ENCODE measurements at places on chromosomes 7 and 10. TPM values are rescaled to one million over a fixed set of nuclear protein-coding genes. Genes with fewer than 3 reads are reported as not detected.

Gene GNG11
- total RNA-seq: 30.9 TPM

Gene OR9A2
- total RNA-seq: not detected

Gene ADARB2
- total RNA-seq: not detected

Gene ENTPD1
- not detected for total RNA-seq

Gene EMX2
- not detected for total RNA-seq

Gene SLIT1
- not detected for total RNA-seq

Gene ASZ1
- total RNA-seq: not detected

GRCh38 chr7:36606153-36606975, 117.9 kb downstream of the AOAH start:
- no peak overlapping the region for H3K27ac ChIP-seq
- no peak for DNase-seq
- no peaks in the 10 kb centered on the region for H3K36me3 ChIP-seq
- H3K4me3 ChIP-seq: no peak overlapping the region
- H3K27me3 ChIP-seq: peaks cover 4% of the 10 kb centered on the region

GRCh38 chr10:88525371-88526069, 57.6 kb downstream of the RNLS start:
- peaks cover 3% of the 10 kb centered on the region for H3K27me3 ChIP-seq
- peaks cover 33% of the 10 kb centered on the region for H3K4me1 ChIP-seq
- H3K36me3 ChIP-seq: no peaks in the 10 kb centered on the region
- peak; percentile 57 for DNase-seq

DNA sequence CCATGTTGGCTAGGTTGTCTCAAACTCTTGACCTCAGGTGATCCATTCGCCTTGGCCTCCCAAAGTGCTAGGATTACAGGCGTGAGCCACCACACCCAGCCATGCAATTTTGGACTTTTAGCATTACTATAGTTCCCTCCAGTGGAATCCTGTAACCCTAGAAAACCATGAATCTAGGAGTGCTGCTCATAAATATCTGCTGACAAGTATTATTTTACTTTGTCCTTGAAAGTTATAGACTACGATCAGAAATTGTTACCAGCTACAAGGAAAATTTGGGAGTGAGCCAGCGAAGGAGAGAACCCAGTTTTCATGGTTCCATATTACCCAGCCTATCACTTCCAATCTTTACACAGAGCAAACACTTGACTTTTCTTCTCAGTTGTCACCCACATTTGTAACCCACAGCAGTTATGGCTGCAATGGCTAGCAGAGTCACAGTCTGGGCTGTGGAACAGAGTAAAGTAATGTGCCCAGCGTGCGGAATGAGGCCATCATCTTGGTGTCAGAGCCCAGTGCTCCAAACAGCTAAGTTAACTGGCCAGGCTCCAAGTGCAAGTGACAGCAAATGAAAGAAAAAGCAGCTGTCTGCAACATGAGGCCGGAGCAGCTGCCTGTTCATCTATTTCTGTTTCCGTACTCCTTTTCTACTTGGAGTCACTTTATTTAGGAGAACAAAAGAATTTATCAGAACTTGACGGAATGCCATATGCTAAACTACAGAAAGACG, 29.9 kb downstream of the ZC3HC1 start:
- H3K27ac ChIP-seq: no peak overlapping the region
- no peak overlapping the region for H3K4me3 ChIP-seq
- H3K4me1 ChIP-seq: peaks cover 15% of the 10 kb centered on the region
- no peaks in the 10 kb centered on the region for H3K27me3 ChIP-seq
- DNase-seq: no peak
- H3K36me3 ChIP-seq: peaks cover 34% of the 10 kb centered on the region

GRCh38 chr10:44047361-44047760, 337.5 kb downstream of the CXCL12 start:
- no peaks in the 10 kb centered on the region for H3K36me3 ChIP-seq
- no peak overlapping the region for H3K27ac ChIP-seq
- H3K4me1 ChIP-seq: peaks cover 67% of the 10 kb centered on the region
- peaks cover 2% of the 10 kb centered on the region for H3K27me3 ChIP-seq

DNA sequence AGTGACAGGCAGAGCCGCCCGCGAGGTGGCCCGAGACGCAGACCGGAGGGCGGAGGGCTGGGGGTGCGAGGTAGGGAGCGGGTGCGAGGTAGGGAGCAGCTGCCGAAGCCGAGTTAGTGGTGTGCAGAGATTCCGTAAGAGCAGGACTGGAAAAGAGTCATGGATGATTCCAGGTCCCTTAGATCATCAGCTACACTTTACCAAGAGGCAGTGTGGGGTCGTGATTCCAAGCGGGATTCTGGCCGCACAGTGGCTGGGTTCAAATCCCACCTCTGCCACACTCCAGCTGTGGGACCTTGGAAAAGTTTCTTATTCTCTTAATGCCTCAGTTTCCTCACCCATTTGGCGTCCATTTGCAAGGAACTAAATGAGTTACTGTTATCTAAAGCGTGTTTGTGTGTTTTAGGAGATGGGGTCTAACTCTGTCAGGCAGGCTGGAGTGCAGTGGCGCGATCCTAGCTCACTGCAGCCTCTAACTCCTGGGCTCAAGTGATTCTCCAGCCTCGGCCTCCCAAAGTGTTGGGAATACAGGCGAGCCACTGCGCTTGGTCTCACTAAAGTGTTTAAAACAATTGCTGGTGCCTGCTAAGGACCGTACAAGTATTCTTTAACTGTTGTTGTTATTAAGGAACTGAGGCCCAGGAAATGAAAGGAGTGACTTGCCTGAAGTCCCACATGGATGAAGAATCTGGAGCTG, 1.1 kb downstream of the NDUFB2 start:
- H3K27me3 ChIP-seq: peaks cover 4% of the 10 kb centered on the region
- H3K4me1 ChIP-seq: peaks cover 36% of the 10 kb centered on the region
- H3K27ac ChIP-seq: peak overlapping the region; percentile 98
- H3K4me3 ChIP-seq: peak overlapping the region; percentile 97
- DNase-seq: no peak

DNA sequence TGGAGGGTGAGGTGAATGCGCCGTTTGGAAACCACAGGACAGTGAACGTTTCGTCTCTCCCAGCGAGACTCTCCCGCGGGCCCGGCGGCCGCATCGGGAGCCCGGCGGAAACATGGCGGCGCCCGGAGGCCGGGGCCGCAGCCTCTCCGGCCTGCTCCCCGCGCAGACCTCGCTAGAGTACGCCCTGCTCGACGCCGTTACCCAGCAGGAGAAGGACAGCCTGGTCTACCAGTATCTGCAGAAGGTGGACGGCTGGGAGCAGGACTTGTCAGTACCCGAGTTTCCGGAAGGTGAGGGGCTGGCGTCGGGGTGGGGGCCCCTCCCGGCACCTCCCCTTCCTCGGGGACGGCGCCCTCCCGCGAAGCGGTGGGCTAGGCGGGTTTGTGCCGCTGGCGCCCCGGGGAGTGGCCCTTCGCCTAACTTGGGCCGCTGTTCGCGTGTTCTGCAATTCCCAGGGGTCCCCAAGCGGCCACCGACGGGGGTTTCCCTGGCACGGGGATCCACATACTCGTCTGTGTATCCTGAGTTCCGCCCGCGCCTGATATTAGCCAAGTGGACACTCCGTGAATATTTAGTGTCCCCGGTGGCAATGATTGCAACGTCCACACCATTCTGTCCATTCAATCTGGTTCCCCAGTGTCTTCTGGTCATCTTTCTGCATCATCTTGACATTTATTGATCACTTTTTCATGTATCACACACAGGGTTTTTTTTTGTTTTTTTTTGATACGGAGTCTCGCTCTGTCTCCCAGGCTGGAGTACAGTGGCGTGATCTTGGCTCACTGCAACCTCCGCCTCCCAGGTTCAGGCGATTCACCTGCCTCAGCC, 514 bp downstream of the NHLRC2 start:
- H3K4me3 ChIP-seq: peak overlapping the region; percentile 91
- peaks cover 8% of the 10 kb centered on the region for H3K36me3 ChIP-seq
- H3K27me3 ChIP-seq: peaks cover 4% of the 10 kb centered on the region
- peaks cover 50% of the 10 kb centered on the region for H3K4me1 ChIP-seq
- peak overlapping the region; percentile 97 for H3K27ac ChIP-seq
- peak; percentile 18 for DNase-seq

DNA sequence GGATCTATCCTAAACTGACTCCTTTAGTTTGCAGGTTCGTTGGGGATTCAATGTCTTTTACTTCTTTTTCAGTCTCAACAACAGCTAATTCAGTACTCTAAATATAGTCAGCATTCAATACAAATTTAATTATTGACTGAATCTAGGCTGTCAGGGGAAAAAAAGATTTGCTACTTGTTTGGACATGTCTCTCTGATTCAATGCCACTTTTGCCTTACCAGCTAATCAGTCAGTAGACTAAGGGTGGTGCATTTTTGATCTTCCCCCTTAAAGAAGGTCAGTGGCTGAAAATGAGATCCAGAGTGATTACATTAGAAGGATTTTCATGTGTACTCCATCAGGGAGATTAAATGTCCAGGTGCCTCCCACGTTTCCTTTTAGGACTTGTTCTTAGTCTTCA, 145.1 kb downstream of the C1GALT1 start:
- H3K36me3 ChIP-seq: no peaks in the 10 kb centered on the region
- no peaks in the 10 kb centered on the region for H3K27me3 ChIP-seq
- H3K4me1 ChIP-seq: no peaks in the 10 kb centered on the region
- no peak for DNase-seq
- H3K27ac ChIP-seq: no peak overlapping the region
- H3K4me3 ChIP-seq: no peak overlapping the region

DNA sequence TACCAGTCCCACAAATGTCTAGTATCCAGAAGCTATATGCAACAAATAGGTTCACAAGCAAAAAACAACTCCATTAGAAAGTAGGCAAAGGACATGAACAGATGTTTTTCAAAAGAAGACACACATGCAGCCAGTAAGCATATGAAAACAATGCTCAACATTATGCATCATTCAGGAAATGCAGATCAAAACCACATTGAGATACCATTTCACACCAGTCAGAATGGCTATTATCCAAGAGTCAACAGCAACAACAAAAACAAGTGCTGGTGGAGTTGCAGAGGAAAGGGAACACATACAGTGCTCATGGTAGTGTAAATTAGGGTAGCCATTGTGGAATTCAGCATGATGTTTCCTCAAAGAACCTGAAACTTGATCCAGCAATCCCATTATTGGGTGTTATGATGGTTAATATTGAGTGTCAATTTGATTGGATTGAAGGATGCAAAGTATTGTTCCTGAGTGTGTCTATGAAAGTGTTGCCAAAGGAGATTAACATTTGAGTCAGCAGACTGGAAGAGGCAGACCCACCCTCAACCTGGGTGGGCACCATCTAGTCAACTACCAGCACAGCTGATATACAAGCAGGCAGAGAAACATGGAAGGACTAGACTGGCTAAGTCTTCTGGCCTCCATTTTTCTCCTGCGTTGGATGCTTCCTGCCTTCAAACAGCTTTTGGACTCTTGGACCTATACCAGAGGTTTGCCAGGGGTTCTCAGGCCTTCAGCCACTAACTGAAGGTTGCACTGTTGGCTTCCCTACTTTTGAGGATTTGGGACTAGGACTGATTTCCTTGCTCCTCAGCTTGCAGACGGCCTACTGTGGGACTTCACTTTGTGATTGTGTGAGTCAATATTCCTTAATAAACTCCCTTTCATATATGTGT, 218.4 kb upstream of the SEMA3D start:
- no peaks in the 10 kb centered on the region for H3K27me3 ChIP-seq
- H3K4me1 ChIP-seq: no peaks in the 10 kb centered on the region
- H3K36me3 ChIP-seq: no peaks in the 10 kb centered on the region
- no peak overlapping the region for H3K27ac ChIP-seq
- no peak overlapping the region for H3K4me3 ChIP-seq

- no peak for DNase-seq
- no peak overlapping the region for H3K27ac ChIP-seq
- H3K27me3 ChIP-seq: no peaks in the 10 kb centered on the region
- H3K4me3 ChIP-seq: no peak overlapping the region
- H3K36me3 ChIP-seq: peaks cover 5% of the 10 kb centered on the region
These were observed 11.5 kb downstream of the MPLKIP start for GRCh38 chr7:40122940-40123254.

GRCh38 chr7:336810-337566, 47.0 kb downstream of the FOXL3 start:
- no peak overlapping the region for H3K4me3 ChIP-seq
- H3K27ac ChIP-seq: no peak overlapping the region
- peaks cover 8% of the 10 kb centered on the region for H3K36me3 ChIP-seq

DNA sequence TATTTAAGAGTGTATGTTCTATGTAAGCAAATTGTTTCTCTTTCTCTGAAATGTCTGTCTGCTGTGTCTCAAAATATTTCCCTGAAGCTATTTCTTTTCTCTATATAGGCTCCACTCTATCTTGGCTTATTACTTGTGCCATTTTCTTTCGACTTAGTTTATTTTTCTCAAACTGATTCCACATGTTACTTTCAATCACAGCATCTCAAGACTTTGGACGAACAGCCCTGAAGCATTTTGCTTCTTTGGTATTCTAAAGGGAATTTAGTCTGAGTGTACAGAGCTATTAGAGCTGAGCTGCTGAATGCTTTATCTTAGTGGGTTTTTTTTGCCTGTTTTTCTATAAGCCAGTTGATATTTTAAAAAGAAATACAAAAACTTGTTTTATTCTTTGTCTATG, 95.7 kb downstream of the PLXDC2 start:
- no peak for DNase-seq
- no peak overlapping the region for H3K4me3 ChIP-seq
- H3K27me3 ChIP-seq: no peaks in the 10 kb centered on the region
- no peaks in the 10 kb centered on the region for H3K36me3 ChIP-seq
- no peak overlapping the region for H3K27ac ChIP-seq
- no peaks in the 10 kb centered on the region for H3K4me1 ChIP-seq

DNA sequence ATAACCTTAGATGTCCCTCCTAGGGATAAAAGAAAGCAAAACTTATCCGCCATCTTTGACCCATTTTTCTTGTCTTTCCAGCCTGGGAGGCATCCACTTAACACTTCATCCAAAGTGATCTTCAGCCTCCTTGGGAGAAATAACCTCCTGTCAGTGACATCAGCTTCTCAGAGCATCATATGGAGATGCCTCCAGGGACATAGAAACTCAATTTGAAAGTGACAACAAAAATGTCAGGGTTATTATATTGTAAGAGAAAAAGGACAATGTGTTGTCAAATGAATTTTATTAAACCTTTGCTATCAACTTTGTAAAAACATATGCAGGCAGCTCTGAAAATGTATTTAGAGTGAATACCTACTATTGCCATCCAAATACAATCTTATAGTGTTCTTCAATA, 371.2 kb upstream of the ADARB2 start:
- H3K27me3 ChIP-seq: no peaks in the 10 kb centered on the region
- DNase-seq: no peak
- H3K36me3 ChIP-seq: 0 out of 2 replicates have a peak, but pooled peaks cover 6% of the 10 kb centered on the region
- no peaks in the 10 kb centered on the region for H3K4me1 ChIP-seq

- H3K27me3 ChIP-seq: no peaks in the 10 kb centered on the region
- no peak for DNase-seq
- peaks cover 19% of the 10 kb centered on the region for H3K4me1 ChIP-seq
- H3K4me3 ChIP-seq: no peak overlapping the region
- H3K36me3 ChIP-seq: no peaks in the 10 kb centered on the region
These were observed 141.6 kb downstream of the PKD1L1 start for GRCh38 chr7:47806701-47807103.

- peaks cover 6% of the 10 kb centered on the region for H3K36me3 ChIP-seq
- no peaks in the 10 kb centered on the region for H3K4me1 ChIP-seq
- H3K27me3 ChIP-seq: no peaks in the 10 kb centered on the region
- DNase-seq: no peak
- H3K27ac ChIP-seq: no peak overlapping the region
These were observed 489.2 kb downstream of the ZNF33B start for GRCh38 chr10:42149027-42149700.

- no peak for DNase-seq
- peaks cover 44% of the 10 kb centered on the region for H3K4me1 ChIP-seq
- H3K27ac ChIP-seq: no peak overlapping the region
- H3K4me3 ChIP-seq: no peak overlapping the region
These were observed 37.1 kb upstream of the SLF2 start for GRCh38 chr10:100875484-100876166.

- H3K4me3 ChIP-seq: no peak overlapping the region
- DNase-seq: no peak
- no peaks in the 10 kb centered on the region for H3K27me3 ChIP-seq
- H3K4me1 ChIP-seq: peaks cover 82% of the 10 kb centered on the region
- H3K27ac ChIP-seq: no peak overlapping the region
These were observed 10.8 kb upstream of the NRP1 start for GRCh38 chr10:33345236-33345635.

All from HFFc6 (cell line).